NCI-H524 treated with DMSO at 0.1 percent for 48 hours (cell line): ENCODE measurements at places on chromosomes 11 and 22.
A peak's percentile ranks its signal among the peaks of the same experiment; 100 is the strongest.

DNA sequence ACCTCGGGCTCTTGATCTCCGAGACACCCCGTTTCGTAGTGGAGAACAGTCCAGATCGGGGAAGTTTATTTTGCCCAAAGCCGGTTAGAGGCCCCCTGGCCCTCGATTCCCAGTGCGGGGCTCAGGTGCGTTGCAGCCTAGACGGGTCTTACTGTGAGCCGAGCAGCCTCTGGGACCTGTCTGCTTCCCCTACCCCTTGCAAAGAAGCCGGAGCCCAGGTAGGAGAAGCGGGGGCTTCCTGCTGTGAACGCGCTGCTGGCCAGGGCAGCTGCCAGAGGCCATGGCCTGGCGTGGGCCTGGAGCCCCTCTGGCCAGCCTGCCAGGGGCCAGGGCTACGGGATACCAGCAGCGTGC, 621 bp downstream of the TSPO start:
- no peak for DNase-seq

- no peak for DNase-seq
Measured at GRCh38 chr11:279966-280705, 1.9 kb downstream of the NLRP6 start.

GRCh38 chr22:38083931-38084631, at the start of gene SLC16A8:
Gene SLC16A8, minus strand, starts transcription at chr22:38084184. Its CDS starts 1,311 bp downstream, at chr22:38082873.
- DNase-seq, result no peak

GRCh38 chr11:69816671-69817070, 2.5 kb downstream of the FGF3 start:
- DNase-seq, result no peak

- no peak for DNase-seq
Measured at GRCh38 chr11:128731041-128731663, 37.3 kb downstream of the FLI1 start.

GRCh38 chr22:46738647-46739093, 618 bp upstream of the CERK start:
- no peak for DNase-seq

- no peak for DNase-seq
Measured at GRCh38 chr11:35785287-35786167, 123.0 kb downstream of the TRIM44 start.

DNA sequence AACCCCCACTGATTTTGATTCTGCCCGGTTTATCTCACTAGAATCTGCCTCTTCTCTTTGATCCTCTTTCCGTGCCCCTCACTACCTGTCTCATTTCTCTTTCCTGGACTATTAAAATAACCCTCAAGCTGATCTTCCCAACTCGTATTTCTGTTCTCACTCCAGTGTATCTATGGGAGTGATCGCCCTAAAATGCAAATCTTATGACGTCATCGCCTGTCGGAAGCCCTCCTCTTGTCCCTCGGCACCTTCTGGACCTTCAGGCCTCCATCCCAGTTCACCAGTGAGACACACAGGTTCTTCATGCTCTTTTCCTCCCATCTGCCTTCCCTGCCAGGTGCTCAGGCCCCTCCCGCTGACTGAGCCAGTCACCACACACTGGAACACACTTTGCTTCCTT, 234.5 kb upstream of the TBCEL start:
- no peak for DNase-seq

GRCh38 chr11:76209375-76209972, 3.2 kb upstream of the WNT11 start:
- DNase-seq, result no peak

- DNase-seq, result no peak
Measured at GRCh38 chr11:111230122-111230465, 15.4 kb upstream of the POU2AF2 start.

- DNase-seq, result no peak
Measured at GRCh38 chr11:59501931-59502330, 1.4 kb upstream of the OR4D11 start.

DNA sequence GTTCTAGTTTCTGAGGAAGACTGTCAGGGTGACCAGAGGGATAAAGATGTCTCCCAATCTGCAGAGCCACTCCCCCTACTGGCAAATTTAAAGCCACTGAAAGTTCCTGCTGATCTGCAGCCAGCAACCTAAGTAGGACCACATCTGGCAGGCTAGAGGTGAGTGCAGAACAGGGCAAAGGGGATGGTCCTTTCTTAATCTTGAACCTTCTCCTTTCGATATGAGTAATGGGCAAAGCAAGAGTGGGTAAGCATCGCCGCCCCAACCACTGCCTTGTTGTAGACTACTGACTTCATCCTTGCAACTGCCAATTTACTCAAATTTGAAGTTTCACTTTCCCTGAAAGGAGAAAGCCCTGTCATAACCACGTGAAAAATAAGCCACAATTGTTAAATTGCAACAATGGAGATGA, 30.7 kb downstream of the SCUBE2 start:
- DNase-seq, result no peak

GRCh38 chr11:6110011-6110410, 2.5 kb downstream of the OR56B4 start:
- DNase-seq, result no peak

DNA sequence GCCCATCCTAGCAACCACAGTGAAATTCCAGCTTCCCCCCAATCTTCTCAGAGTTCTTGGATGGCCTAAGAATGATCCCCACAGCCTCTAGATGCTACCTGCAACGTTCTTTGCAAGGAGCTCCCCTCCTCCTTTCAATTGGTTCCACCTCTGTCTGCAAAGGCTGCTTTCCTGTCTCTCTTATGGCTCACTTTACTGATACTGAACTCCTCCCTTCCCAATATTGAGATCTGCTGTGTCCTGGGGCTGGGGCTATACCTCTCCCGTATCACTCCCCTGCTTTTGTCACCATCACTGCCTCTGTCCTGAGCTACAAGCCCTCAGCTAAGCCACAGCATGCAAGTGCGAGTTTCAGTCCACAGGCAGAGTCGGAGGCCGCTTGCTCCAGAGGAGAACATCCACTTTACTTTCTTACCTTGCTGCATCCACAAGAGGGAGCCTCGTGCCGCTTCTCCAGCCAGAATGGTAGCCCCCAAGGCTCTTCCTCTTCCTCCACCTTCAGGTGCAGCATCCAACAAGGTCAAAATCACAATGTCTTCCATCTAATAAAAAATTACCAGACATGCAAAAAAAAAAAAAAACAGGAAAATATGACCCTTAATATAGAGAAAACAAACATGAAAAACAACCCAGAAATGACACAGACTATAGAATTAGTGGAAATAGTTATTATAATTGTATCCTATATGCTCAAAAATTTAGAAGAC, 48.6 kb upstream of the TMEM45B start:
- DNase-seq, result no peak

DNA sequence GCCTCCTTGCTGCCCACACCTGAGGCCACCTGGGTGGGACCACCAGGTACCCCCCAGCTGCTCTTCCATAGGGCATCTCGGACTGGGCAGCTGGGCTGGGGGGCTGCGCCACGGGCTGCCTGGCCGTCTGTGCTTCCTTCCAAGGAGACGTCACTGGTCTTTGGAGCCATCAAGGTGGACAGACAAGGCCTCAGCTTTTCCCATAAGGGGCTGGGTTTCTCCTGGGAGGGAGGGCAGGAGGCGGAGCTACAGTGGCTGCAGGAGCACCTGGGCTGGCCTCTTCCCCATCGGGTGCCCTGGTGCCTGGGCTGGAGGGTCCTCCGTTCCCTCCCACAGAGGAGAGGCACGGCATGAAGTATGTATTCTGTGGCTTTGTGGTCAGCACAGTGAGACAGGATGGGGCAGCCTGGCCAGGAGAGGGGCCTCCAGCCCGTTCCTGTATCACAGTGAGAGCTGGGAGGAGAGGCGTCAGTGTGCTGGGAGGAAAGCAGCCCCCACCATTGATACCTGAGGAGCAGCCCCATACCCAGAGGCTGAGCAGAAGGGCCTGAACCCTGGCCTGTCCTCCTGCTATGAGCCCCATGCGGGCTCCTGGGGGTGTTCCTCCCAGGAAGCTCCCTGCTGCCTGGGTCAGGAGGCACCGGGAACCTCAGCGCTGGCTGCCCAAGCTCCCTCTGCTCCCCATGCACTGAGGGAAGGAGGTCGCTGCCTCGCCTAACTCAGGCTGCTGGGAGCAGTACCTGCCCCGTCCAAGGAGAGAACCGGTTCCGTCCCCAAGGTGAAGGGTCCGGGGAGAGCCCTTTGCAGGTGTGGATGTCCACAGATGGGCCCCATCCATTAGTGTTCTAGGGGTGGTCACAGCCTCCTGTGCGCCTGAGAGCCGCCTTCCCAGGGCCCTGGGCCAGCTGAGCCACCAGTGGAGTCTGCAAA, 1075.0 kb downstream of the BRD1 start:
- DNase-seq, result no peak

- DNase-seq, result no peak
Measured at GRCh38 chr11:19275496-19275895, 34.8 kb upstream of the E2F8 start.

DNA sequence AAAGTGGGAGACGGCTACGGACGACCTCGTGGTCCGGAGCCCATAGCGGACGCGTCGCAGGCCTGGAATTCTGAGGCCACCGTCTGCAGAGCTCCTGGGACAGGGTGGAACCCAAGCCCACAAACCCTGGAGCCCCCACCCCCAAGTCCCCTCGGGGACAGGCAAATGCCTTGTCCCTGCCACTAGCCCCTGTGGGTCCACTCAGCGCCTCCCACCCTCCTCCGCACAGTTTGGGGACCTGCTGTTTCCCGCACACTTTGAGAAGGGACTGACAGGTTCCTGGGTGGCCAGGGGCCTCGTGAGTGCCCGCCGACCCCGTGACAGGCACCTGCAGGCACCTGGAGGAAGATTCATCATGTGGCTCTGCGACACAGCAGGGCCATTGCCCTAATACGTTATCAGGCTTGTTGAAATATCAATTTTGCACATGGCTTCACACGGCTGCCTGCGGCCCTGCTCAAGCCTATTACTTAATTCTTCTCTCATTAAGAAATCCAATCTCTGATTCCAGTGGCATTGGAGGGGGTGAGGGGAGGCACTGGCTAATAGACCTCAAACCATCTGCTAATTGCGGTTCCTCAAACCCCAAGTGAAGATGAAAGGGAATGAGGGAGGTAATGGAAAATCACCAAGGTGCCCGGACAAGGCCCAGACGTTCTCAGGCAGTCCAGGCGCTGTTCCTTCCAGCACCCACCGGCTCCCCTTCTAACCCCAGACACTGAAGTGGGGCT, 672.5 kb downstream of the BRD1 start:
- DNase-seq, result peak; percentile 62

- DNase-seq, result no peak
Measured at GRCh38 chr11:18091731-18092130, 14.2 kb downstream of the SAAL1 start.

DNA sequence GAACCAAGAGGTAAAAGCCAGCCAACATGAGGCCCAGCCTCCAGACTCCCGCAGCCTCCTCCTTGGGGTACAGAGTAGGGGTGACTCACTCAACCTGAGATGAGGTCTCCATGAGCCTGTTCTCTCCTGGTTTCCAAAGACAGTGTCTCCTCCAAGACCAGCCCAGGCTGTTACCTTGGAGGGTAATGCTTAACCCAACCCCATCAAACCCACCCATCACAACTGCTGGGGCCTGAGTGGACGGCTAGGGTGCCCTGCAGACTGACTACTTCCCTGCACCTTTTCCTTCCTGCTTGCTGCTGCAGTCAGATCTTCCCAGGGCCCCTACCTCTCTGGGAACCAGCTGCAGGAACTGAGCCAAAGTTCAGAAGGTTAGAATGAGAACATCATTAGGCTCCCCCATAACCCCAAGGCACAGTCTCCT, 5.1 kb upstream of the NOL12 start:
- no peak for DNase-seq

- no peak for DNase-seq
Measured at GRCh38 chr22:40345815-40346184, 500 bp upstream of the ADSL start.

GRCh38 chr11:44733877-44734276, 7.1 kb downstream of the TSPAN18 start:
- DNase-seq, result no peak

DNA sequence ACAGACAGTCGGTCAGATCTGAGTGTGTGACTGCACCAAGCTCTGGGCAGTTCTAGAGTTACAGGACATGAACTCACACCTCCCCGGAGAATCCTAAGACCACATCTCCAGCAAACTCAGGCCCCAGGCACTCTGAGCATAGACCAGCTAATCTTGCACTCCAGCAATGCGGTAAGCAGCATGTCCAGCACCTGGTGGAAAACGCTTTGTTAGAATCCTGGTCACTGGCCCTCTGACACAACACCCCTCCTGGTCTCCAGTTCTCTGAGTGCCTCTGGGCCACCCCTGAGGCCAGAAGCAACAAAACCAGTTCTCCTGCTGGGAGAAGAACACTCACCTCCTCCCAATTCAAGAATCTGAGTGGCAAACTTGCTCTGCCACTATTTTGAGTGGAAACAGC, 82.7 kb upstream of the TMEM45B start:
- DNase-seq, result no peak

- DNase-seq, result no peak
Measured at GRCh38 chr11:3840004-3840869, 522 bp downstream of the RHOG start.

DNA sequence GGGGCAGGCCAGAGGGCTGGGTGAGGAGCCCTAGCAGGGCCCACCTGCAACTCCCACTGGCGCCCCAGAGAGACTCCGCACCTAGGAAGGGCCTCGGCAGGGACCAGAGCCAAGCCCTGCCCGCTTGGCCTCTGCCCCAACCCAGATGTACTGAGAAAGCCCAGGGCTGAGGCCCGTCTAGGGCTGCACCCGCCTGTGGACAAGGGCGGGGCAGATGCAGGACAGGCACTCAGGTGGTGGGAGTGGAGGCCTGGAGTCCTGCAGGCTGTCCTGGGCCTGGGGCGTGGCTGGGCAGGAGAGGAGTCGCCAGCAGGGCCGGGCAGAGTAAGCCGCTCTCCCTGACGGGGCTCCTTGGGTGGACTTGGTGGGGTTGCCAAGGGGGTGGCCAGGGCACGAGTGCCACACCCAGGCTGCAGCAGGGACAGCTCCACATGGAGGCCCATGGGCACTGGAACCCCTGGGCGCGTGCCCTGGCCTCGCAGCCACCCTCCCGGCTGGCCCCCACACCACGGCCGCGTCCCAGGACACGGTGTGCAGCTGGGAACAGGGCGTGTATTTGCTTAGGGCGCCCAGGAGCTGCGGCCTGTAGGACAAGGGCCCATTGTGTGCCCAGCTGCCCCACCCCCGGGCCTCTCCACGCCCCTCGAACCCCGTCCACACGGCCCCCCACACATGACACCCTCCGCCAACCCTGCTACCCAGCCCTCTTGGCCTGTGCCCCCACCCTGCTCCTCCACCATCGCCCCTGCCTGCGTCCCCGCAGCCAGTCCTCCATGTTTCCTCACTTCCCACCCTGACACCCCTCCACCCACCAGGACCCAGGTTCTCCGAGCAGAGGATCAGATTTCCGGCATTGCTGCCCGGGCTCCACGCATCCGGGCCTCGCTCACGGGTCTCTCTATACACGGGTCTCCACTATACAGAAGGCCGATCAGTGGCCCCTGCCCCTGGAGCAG, 11.3 kb upstream of the PIM3 start:
- DNase-seq, result no peak

DNA sequence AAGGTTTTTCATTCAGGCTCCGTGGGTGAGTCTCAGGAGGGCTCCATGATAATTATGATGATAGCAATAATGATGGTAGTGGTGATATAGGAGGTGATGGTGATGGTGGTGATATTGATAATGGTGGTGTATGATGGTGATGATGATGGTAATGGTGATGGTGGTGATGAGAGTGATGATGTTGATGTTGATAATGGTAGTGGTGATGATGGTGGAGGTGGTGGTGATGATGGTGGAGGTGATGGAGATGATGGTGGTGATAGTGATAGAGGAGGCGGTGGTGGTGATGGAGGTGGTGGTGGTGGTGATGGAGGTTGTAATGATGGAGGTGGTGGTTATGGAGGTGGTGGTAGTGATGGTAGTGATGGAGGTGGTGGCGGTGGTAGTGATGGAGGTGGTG, 79.4 kb downstream of the MPPED1 start:
- DNase-seq, result no peak

- DNase-seq, result no peak
Measured at GRCh38 chr11:21121991-21122390, 452.6 kb downstream of the NELL1 start.
